Temporal lobe (tissue), 4 donors: ENCODE measurements at places on chromosomes 7 and 10. TPM values are rescaled to one million over a fixed set of nuclear protein-coding genes. Genes with fewer than 3 reads are reported as not detected.

MAGI2 gene
- total RNA-seq, result 99.1 TPM

NPY gene
- 26.1 TPM for total RNA-seq

ERVW-1 gene
- total RNA-seq, result not detected

UBTD1 gene
- total RNA-seq, result 0.49 TPM

DDIT4 gene
- 20.4 TPM for total RNA-seq

GIMAP8 gene
- 0.74 TPM for total RNA-seq

RPEL1 gene
- total RNA-seq, result not detected

XPNPEP1 gene
- 55.3 TPM for total RNA-seq

IFIT1 gene
- 3.7 TPM for total RNA-seq

SPDYE16 gene
- 0.25 TPM for total RNA-seq

SLC39A12 gene
- 2.2 TPM for total RNA-seq

NKX1-2 gene
- total RNA-seq, result 0.25 TPM

TAS2R5 gene
- total RNA-seq, result 1.5 TPM

SMC3 gene
- 58.3 TPM for total RNA-seq

NFKB2 gene
- 1.5 TPM for total RNA-seq

WIPF3 gene
- 6.6 TPM for total RNA-seq

OR2A1 gene
- under 0.01 TPM for total RNA-seq

COBL gene
- total RNA-seq, result 9.8 TPM

GCK gene
- total RNA-seq, result 3.9 TPM

SPDYE2 gene
- total RNA-seq, result not detected

VWDE gene
- 0.25 TPM for total RNA-seq

RHBDD2 gene
- 32.0 TPM for total RNA-seq

MBLAC1 gene
- total RNA-seq, result 2.2 TPM

AZGP1 gene
- not detected for total RNA-seq

OR2A12 gene
- not detected for total RNA-seq

CPA4 gene
- total RNA-seq, result not detected

PTPN20 gene
- total RNA-seq, result 4.7 TPM

CCDC3 gene
- total RNA-seq, result 17.2 TPM

NEUROG3 gene
- not detected for total RNA-seq

TLL2 gene
- 0.25 TPM for total RNA-seq

OR2A5 gene
- not detected for total RNA-seq

PTN gene
- 185 TPM for total RNA-seq

TBX20 gene
- not detected for total RNA-seq

NME8 gene
- total RNA-seq, result not detected

C10orf71 gene
- total RNA-seq, result not detected

MKX gene
- total RNA-seq, result 0.49 TPM

ATP6V0A4 gene
- 0.74 TPM for total RNA-seq

CACNA2D1 gene
- 219 TPM for total RNA-seq

PDE1C gene
- total RNA-seq, result 21.1 TPM

ZNF804B gene
- 4.7 TPM for total RNA-seq

CHST15 gene
- total RNA-seq, result 38.8 TPM

LIPM gene
- not detected for total RNA-seq

ACSM6 gene
- not detected for total RNA-seq

STEAP4 gene
- 0.25 TPM for total RNA-seq
